Pulmonary artery endothelial cell (primary cell): ENCODE measurements at places on chromosomes 3 and 15.
A peak's percentile ranks its signal among the peaks of the same experiment; 100 is the strongest.

- DNase-seq: peak; percentile 57
Observed at GRCh38 chr3:170689296-170689829, 103.5 kb upstream of the SLC7A14 start.

- no peak for DNase-seq
Observed at GRCh38 chr3:107644631-107645030, 121.9 kb downstream of the BBX start.

DNA sequence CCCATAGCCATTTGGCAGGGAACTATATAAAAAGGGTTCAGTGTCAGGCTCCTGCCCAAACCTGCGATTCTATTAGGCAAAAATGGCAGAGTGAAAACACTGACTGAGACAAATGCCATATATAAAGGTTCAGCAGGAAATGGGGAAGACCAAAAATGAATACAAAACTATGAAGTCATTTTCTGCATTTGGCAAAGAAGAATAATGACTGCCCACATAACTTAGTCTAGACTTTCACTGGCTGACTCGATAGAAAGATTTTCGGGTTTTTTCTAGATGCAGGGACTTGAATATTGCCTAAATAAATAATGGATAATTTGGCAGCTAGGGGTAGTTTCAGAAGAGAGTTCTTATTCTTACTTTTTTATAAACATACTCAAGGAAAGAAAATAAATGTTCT, 178.0 kb downstream of the TPRG1 start:
- no peak for DNase-seq

- no peak for DNase-seq
Observed at GRCh38 chr3:70539908-70540307, 227.5 kb upstream of the MDFIC2 start.

- DNase-seq: no peak
Observed at GRCh38 chr3:18767756-18768303, 342.7 kb upstream of the SATB1 start.

GRCh38 chr3:4739289-4740236, 239.7 kb upstream of the BHLHE40 start:
- DNase-seq: no peak

GRCh38 chr3:125374501-125374995, 577 bp downstream of the ZNF148 start:
- DNase-seq: no peak

DNA sequence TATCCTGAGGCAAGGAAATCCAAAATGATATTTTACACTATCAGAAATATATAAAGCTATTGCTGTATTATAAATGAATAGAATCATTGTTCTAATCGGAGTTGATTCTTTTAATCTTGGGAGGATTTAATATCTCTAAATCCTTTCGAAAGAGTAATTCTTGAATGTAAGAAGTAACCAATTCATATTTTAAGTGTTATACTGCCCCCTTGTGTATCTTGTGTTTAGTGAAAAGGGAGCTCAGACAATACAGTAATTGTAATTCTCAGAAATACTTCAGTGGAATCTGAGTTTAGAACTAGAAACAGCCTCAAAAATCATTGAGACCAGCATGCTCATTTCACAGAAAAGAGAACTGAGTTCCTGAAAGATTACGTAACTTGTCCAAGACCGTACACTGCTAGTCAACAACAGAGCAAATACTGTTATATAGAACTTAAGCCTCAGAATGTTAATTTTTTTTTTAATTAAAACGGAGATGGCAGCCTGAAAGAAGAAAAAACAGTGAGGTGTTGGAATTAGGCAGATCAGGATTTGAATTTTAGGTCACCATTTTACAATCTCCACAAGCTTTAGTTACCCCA, 42.9 kb downstream of the PLCH1 start:
- no peak for DNase-seq

GRCh38 chr3:13822042-13822441, 57.8 kb downstream of the WNT7A start:
- DNase-seq: no peak

GRCh38 chr15:59420108-59420507, 17.9 kb upstream of the FAM81A start:
- no peak for DNase-seq

DNA sequence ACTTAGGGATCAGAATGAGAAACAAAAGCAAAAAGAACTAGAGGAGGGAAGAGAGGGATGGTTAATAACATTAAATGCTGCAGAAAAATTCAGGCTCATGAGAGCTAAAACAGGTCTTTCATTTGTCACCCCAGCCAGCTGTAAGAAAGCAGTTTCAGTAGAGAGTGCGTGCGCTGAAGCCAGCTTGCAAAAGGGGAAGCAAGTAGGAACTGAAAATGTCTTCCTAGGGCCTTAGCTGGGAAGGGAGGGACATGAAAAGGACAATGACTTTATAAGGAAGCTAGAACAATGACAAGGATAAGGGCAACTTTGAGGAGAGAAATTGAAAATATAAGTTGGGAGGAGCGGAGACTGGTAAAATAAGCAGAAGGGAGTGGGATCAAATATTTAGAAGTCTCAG, 3.1 kb downstream of the CIAO2A start:
- no peak for DNase-seq

- DNase-seq: no peak
Observed at GRCh38 chr3:37826933-37827332, 34.7 kb upstream of the CTDSPL start.

- no peak for DNase-seq
Observed at GRCh38 chr3:167941234-167941995, 154.3 kb downstream of the GOLIM4 start.

GRCh38 chr3:46907271-46907670, 29.8 kb downstream of the PTH1R start:
- no peak for DNase-seq

DNA sequence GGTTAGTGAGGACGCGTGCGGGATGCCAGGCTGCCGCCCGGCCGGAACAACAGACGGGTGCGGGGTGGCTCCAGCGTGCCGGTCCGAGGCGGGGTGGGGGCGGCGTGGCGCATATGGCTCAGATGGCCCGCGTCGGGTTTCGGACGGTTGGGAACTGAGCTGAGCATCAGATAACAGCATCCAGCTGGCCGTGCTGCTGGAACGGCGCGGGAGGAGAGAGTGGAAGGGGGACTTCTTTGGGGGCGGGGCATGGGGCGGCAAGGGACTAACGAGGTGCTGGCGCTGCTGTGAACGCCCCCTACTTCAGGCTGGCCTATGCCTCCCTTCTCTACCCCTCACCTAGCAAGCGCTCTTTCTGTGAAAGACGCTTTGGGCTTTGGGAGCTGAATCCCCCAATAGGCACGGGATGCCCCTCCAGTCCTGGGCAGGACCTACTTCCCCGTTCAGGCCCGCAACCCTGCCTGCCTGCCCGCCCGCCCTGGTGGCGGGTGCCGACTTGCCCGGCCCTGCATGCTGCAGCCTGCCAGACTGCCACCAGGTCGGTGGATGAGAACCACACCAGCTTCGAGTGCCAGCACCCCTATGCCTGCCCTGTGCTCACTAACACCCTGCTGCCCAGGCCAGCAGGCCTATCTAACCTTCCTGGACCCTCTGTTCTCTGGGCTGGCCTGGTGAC, 542 bp downstream of the INKA1 start:
- no peak for DNase-seq

DNA sequence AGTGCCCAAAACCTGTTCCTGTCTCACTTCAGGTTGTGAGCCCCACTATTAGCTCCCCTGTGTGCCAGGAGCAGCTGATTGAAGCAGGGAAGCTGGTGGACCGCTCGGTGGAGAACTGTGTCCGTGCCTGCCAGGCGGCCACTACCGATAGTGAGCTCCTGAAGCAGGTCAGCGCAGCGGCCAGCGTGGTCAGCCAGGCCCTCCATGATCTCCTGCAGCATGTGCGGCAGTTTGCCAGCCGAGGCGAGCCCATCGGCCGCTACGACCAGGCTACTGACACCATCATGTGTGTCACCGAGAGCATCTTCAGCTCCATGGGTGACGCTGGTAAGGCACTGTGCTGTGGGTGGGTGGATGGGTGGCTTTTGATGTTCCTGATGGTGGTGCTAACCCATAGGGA, 334.1 kb upstream of the TPM1 start:
- DNase-seq: no peak

GRCh38 chr3:55445551-55445950, 41.6 kb downstream of the WNT5A start:
- no peak for DNase-seq

DNA sequence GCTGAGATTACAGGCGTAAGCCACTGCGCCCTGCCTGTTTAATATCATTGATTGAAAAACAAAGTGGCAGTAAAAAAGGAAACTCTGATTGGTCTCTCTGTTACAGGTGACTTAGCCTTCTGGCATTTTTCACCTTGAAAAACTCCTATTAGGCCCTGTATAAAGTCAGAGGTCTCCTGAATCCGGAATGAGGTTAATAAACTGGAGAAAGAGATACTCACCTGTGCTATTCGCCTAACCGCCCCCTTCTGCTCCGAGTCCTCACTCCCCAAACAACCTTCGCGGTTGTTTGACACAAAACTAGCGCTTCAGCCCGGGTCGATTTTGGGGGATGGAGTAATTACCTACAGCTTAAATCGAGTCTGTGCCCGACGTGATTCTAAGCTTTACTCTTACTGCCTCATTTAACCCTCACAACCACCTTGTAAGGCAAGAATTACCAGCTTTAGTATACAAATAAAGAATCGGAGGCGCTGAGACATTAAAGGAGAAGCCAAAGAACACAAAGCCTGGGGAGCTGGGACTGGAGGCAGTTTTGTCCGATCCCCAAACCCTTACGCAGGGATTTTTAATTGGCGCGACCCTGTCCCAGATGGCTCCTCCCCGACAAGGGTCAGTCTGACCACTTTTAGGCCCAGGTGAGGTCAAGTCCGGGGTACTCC, 441 bp downstream of the CEP70 start:
- DNase-seq: no peak

GRCh38 chr3:113006359-113007056, 15.7 kb downstream of the GTPBP8 start:
- DNase-seq: no peak

DNA sequence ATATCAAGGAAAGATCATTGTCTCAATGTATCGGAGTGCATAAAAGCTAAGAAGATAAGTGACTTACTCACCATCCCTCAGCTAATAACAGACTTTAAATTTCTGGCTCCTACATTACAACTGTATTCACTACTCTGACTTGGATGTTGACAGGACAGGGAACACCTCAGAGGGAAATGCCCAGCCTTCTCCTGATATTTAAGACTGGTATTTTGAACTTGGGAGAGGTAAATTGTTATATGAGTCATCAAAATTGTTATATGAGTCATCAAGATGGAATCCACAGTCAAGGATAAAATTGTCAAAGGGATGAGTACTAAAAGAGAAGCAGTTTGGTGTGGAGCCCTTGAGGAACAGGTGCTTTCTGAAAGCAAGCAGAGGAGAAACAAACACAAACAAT, 961.4 kb downstream of the VGLL3 start:
- no peak for DNase-seq

DNA sequence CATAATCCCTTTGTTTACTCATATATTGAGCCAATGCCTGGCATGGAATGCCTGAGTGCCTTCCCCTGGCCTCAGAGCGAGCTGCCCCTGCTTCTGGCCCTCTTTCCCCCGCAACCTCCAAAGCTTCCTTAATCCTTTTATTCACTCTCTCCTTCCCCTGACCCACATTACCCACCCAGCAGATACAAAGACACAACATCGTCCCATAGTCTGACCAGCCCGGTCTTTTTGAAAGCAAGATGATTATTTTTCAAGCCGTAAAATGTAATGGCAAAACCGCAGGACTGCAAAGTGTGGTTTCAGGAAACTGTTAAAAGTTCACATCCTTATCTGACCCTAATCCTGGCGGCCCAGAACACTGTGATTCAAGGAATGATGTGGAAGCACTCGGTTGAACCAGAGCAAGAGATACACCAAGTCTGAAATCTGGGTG, 78.4 kb upstream of the LRTM1 start:
- DNase-seq: no peak

DNA sequence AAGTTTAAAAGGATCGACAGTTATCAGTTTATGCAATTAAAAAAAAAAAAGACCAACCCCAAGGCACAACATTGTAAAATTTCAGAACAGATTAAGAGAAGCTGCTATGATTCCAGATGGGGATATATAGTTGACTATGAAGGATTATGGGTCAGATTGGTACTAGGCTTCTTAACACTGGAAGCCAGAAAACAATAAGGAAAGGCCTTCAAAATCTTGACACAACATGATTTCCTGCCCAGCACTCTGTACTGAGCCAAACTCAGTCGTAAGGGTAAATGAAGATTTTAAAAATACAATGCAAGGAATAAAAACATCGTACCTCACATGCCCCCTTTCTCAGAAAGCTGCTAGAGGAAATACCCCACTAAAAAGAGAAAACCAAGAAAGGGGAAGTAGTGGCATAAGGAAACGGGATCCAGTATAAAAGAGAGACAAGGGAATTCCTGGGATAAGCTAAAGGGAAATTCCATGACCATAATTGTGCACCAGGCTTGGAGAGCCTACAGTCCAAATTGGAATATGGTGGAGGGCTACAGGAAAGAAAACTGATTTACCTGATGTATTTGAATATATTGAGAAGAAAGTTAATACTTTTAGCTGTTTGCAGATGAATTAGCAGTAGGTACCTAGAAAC, 27.9 kb downstream of the PIAS1 start:
- DNase-seq: no peak

DNA sequence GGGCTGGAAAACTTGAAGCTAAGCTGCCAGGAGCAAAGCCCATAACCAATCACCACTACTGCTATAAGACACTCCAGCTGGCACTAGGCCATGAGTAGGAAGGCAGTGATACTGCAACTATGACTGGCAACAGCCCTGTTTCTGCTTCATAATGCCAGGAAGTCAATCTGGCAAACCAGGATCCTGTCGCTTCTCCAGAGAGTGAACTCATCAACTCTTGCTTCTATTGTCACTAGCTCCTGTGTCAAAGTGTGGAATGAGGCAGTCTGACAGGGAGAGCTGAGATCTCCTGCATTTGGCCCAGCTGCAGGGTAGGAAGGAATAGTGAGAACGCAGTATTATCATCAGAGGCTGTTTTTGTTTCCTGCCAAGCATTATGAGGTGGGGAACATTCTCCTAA, 105.3 kb downstream of the CTNNB1 start:
- DNase-seq: peak; percentile 27

- no peak for DNase-seq
Observed at GRCh38 chr15:57649138-57649537, 57.4 kb upstream of the POLR2M start.

- peak; percentile 57 for DNase-seq
Observed at GRCh38 chr15:58440158-58440910, 8.5 kb downstream of the LIPC start.

GRCh38 chr15:62532367-62532766, 367.3 kb upstream of the C2CD4B start:
- DNase-seq: no peak

DNA sequence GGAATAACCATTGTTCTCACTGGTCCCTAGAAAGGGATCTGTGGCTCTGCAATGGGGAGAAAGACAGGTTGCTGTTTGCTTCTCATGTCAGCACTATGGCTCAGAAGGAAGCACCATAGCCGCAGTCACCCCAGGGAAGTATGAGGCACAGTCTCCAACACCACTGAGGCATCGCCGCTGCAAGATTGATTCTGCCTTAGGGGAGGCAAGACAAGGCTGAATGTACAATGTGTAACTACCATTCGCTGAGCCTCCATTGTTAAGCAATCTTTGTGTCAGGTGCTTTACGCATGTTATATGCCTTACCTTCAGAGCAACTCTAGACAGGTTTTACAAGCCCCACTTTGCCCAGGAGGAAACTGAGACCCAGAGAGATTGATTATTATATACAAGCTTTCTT, 100.7 kb upstream of the KCNMB2 start:
- no peak for DNase-seq

- no peak for DNase-seq
Observed at GRCh38 chr3:9190276-9190675, 59.2 kb downstream of the SRGAP3 start.
